ENCODE measurements at places on chromosomes 5 and 9. TPM values are rescaled to one million over a fixed set of nuclear protein-coding genes. Genes with fewer than 3 reads are reported as not detected.

IL13 gene
- total RNA-seq: not detected

CDC25C gene
- 29.4 TPM for total RNA-seq

OTP gene
- not detected for total RNA-seq

FOXE1 gene
- total RNA-seq: not detected

GCNT4 gene
- total RNA-seq: 0.34 TPM

CARTPT gene
- total RNA-seq: not detected

GLRA1 gene
- not detected for total RNA-seq

SPATA31E1 gene
- total RNA-seq: not detected

GARIN3 gene
- not detected for total RNA-seq

INSL4 gene
- total RNA-seq: not detected

ACOT12 gene
- total RNA-seq: 0.84 TPM

QRFP gene
- not detected for total RNA-seq

LHX2 gene
- total RNA-seq: 0.15 TPM

ANGPTL2 gene
- total RNA-seq: 4.6 TPM

MPDZ gene
- 13.1 TPM for total RNA-seq

FAM78A gene
- 0.30 TPM for total RNA-seq

SLCO6A1 gene
- total RNA-seq: not detected

SLC34A3 gene
- total RNA-seq: not detected

PLEKHG4B gene
- total RNA-seq: 2.2 TPM

BARHL1 gene
- not detected for total RNA-seq
